ENCODE measurements at places on chromosomes 6 and 20.

DNA sequence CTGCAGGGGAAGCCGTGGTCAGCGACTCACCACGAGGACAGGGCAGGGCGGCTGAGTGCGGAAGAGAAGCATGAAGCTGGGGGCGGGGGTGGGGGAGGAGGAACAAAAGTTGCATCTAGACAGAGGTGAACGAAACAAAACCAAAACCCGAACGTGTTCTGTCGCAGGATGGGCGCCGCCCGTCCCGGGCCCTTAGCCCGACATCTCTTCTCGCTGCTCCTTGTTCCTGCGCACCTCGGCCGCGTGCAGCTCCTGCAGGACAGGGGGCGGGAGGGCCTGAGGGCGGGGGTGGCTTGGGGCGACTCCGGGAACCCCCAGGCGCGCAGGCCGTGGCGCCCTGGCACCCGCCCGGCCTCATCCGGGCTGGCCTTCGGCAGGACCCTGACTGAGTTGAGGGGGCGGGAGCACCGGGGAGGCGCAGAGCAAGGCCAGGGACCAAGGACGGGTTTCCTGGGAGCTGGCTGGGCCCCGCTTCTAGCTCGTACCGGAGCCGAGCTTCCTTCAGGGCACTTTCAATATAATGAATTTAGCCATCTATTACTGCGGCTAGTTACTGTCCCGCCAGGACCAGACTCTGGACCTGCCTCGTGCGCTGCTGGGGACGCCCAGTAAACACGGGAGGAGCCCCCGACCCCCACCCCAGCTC, 12.0 kb downstream of the STMN3 start:
- no peak for DNase-seq

DNA sequence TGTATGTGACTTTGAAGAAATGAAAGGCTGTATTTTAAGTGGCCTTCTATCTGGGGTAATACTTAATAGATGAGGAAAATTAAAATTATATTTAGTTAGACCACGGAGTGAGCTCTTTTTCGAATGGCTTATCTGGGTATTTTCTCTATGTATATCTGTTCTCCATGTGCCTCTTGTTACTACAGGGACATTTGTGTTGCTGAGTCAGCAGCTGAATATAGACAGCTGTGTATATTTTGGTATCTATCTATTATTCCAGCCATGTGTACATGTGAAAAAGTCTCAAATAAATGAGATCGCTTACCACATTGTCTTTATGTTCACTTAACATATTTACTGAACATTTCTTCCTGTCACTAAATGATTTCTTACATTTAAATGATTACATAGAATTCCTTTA, 57.2 kb downstream of the TMEM200A start:
- DNase-seq, result no peak

- no peak for DNase-seq
Measured at GRCh38 chr6:24859608-24860200, 61.0 kb upstream of the ARMH2 start.

GRCh38 chr20:64056889-64057627, 5.9 kb upstream of the TCEA2 start:
- DNase-seq, result no peak

- no peak for DNase-seq
Measured at GRCh38 chr6:84353459-84354423, 126.3 kb upstream of the CEP162 start.

DNA sequence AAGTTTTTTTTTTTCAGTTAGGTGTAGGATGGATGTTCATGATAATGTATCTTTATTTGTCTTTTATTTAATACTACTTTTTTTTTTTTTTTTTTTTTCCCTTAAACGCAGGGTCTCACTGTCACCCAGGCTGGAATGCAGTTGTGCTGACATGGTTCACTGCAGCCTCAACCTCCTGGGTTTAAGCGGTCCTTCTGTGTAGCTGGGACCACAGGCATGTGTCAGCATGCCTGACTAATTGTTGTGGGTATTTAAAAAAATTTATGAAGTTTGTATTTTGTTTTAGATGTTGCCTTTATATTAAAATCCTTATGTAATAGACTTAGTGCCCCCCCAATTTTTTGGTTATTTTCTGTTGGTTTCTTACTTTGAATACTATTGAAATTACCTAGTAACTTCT, 42.6 kb downstream of the NCOA3 start:
- no peak for DNase-seq

DNA sequence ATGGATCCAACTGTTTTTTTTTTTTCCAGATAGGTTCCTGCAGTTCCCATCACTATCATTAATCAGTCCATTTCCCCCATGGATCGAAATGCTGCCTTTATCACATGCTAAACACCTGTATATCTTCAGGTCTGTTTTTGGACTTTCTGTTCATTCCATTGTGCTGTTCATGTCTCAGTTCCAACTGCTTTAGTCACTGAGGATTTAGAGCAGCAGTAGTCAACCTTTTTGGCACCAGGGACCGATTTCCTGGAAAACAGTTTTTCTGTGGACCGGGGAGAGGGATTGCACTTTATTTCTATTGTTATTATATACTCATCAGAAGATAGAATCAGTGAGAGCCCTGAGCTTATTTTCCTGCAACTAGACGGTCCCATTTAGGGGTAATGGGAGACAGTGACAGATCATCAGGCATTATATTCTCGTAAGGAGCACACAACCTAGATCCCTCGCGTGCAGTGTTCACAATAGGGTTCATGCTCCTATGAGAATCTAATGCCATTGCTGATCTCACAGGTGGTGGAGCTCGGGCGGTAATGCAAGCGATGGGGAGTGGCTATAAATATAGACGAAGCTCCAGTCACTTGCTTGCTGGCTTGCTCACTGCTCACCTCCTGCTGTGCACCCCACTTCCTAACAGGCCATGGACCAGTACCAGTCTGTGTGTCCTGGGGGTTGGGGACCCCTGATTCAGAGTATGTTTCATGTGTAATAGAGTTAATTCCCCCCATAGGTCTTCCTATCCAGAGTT, 46.0 kb downstream of the CAP2 start:
- no peak for DNase-seq

DNA sequence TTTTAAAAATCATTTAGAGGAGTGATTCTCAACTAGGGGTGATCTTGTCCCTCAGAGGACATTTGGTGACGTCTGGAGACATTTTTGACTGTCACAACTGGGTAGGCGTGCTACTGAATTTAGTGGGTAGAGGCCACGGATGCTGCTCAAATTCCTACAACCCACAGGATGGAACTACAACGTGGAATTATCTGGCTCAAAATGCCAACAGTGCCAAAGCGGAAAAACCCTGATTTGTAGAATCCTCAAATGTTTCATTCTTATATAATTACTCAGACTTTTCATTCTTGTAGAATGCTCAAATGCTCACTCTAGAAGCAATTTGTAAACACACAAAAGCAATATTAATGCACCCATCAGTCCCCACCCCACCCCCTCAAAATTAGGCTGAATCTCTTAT, 229.8 kb downstream of the ZMYND8 start:
- no peak for DNase-seq

- DNase-seq, result no peak
Measured at GRCh38 chr20:58310291-58310782, 822 bp downstream of the RAB22A start.

DNA sequence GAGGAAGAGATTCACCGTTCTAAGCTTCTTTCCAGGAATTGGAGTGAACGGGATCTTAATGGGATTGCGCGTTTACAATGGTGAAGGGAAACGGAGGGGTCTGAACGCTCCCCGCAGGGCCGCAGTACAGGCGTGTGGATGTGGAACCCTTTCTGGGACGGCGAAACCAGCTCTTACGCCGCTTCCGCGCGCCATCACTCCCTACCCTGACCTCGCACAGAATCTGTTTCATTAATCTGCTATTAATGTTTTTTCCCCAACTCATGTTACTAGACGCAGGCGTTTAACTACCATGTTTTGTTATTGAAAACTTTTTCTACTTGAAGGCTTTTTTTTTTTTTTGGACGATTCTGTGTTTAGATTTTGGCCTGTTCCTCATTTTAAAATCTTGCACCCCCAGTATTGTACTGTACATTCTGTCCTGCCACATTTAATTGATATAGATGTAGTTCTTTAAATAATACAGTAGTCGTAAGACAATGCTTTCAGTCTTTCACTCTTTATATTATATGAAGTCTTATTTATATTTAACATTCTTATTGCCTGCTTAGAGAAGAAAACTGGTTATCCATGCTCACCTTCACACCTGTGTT, 696 bp upstream of the SUPT3H start:
- DNase-seq, result no peak

- DNase-seq, result no peak
Measured at GRCh38 chr6:26322645-26323482, 42.1 kb upstream of the BTN3A2 start.

GRCh38 chr20:37527638-37528445, at the start of gene BLCAP:
TSS of gene BLCAP (minus strand) at chr20:37527876. CDS start at chr20:37519174, 8,702 bp downstream.
- DNase-seq, result peak; percentile 93

GRCh38 chr20:58438970-58439808, 50.2 kb downstream of the VAPB start:
- no peak for DNase-seq

Measured in coronary artery (tissue), 2 donors.